ENCODE measurements at places on chromosomes 2 and 18.

- no peak for DNase-seq
These were observed 67.2 kb downstream of the LRRFIP1 start for GRCh38 chr2:237694415-237695194.

- DNase-seq: no peak
These were observed 74.5 kb downstream of the LRRFIP1 start for GRCh38 chr2:237701859-237702390.

GRCh38 chr18:30556112-30556511 is 486.4 kb downstream of the DSC3 start:
- no peak for DNase-seq

GRCh38 chr2:112474844-112475486 is 7.0 kb upstream of the TTL start:
- no peak for DNase-seq

GRCh38 chr2:121228521-121228920 is 56.5 kb downstream of the TFCP2L1 start:
- DNase-seq: no peak

GRCh38 chr2:99373144-99373543 is 36.0 kb downstream of the EIF5B start:
- DNase-seq: no peak

DNA sequence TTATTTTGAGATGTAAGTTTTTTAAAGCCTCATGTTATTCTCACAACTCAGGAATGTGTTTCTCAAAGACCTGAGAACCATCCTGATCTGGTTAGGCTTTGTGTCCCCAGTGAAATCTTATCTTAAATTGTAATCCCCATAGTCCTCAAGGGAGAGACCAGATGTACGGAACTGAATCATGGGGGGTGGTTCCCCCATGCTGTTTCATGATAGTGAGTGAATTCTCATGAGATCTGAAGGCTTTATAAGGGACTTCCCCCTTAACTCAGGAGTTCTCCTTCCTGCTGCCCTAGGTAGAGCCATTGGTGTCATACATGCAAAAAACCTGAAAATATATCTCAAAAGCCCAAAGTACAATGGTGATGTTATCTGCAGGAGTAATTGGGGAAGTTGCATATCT is 836.7 kb downstream of the CBLN2 start:
- no peak for DNase-seq

- DNase-seq: no peak
These were observed 17.8 kb downstream of the SERPINB13 start for GRCh38 chr18:63604791-63605567.

GRCh38 chr2:86039178-86039962 is 66.3 kb downstream of the POLR1A start:
- no peak for DNase-seq

- DNase-seq: no peak
These were observed 863.7 kb upstream of the VRK2 start for GRCh38 chr2:57182916-57183315.

GRCh38 chr18:79367989-79368388 is 27.7 kb upstream of the NFATC1 start:
- DNase-seq: no peak

GRCh38 chr2:70712916-70713315 is 55.1 kb downstream of the ADD2 start:
- no peak for DNase-seq

DNA sequence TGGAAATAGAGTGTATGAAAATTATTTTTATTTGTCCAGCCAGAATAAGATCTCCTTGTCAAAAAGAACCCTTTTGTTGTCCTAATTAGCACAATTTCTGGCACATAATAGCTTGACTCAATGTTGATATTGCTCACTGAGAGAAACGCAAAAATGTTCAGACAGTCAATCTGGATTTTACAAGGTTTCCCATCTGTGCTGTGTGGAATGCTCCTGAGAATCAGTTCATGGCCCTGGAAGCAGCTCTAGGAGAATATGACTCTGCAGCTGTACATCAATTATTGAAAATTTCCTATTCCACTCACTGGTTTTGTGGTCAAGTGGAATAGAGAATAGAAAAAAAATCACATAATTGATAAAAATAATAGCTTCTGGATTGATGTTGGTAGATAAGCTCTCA is 1582.9 kb upstream of the NXPH2 start:
- no peak for DNase-seq

- no peak for DNase-seq
These were observed 219.8 kb downstream of the SH3BP4 start for GRCh38 chr2:235171550-235172031.

- no peak for DNase-seq
These were observed 139.0 kb downstream of the MBP start for GRCh38 chr18:76993573-76993972.

DNA sequence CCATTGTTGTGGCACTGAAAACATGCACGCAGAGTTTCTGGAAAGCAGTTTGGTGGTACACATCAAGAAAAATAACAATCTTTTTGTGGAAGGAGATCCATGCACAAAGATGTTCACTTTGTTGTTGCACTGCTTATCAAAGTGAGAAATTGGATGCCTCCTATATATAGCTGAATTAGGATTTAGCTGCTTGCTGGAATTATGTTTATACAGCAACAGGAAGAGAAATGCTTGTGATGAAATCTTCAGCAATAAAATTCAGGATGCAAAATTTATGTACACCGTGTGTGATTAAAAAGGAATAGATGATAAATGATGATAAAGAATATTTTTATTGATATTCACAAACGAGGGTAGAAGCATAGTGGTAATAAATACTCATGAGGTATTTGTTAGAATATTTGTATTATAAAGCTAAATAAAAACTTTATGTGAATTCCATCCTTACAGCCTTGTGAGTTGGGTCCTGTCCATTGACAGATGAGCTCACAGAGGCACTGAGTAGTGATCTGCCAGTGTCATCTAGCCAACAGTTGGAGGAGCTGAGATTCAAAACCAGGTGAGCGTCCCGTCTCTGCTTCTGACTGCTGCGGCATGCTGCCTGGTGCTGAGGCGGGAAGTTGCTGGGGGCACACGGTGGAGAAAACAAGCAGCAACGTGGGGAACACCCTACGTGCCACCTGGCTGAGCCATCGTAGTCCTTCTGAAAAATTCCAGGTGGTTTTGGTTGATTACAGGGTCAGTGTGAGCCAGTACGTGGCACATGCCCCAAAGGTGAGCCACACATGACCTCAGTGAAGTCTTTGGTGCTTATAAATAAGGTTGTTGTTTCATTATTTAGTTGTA is 80.2 kb downstream of the ASAP2 start:
- DNase-seq: no peak

- no peak for DNase-seq
These were observed 312.5 kb downstream of the MYCN start for GRCh38 chr2:16252891-16253290.

- DNase-seq: no peak
These were observed 89.0 kb upstream of the PPP1CB start for GRCh38 chr2:28662468-28663181.

- DNase-seq: no peak
These were observed 41.8 kb downstream of the ST8SIA5 start for GRCh38 chr18:46715062-46715461.

GRCh38 chr18:78971511-78972245 is 7.9 kb upstream of the SALL3 start:
- no peak for DNase-seq

GRCh38 chr2:127093648-127094210 is 13.2 kb downstream of the BIN1 start:
- no peak for DNase-seq

DNA sequence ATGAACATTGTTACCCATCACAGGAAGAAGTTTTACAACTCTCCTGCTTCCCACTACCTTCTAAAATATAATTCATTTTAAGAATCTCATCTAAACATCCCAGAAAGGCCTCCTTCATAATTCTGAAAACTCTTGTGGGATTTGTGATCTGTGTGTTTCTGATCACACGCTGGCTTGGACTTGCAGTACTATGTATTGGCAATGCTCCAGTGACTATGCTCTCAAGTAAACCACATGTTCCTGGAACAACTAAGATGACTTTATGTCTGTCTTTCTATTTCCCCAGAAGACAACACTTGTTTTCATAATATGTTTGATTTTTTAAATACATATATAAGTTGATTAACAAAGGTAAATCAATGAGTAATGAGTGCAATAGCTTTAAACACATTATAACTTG is 376.6 kb upstream of the NETO1 start:
- DNase-seq: no peak

All from stimulated activated CD8-positive, alpha-beta memory T cell treated with anti-CD3 and anti-CD28 coated beads, Interleukin-4, amount 100 ng/mL, for 1 hour (primary cell).